ENCODE measurements at places on chromosomes 16 and 17.

GRCh38 chr16:71476457-71477124 is 12.5 kb downstream of the ZNF19 start:
- DNase-seq, result no peak

GRCh38 chr17:47850692-47851573 is at the start of gene SP6:
TSS of gene SP6 (minus strand) at chr17:47851163. CDS start at chr17:47848429, 2,734 bp downstream.
- DNase-seq, result peak; percentile 53

DNA sequence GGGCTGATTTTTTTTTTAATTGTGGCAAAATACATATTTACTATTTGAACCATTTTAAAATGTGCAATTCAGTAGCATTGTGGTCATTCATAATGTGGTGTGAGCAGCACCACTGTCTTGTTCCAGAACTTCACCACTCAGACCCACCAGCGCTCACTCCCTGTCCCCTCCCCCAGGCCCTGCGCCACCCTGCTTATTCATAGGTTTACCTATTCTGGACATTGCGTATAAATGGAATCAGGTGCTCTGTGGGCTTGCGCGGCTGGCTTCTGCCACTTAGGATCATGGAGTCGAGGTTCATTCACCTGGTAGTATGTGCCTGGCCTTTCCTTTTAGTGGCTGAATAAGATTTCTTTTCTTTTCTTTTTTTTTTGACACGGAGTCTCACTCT is 59.4 kb downstream of the NT5M start:
- no peak for DNase-seq

- peak; percentile 66 for DNase-seq
Measured at GRCh38 chr17:40524243-40524965, 23.0 kb upstream of the TNS4 start.

GRCh38 chr16:85031451-85031850 is 3.9 kb downstream of the KIAA0513 start:
- DNase-seq, result no peak

- no peak for DNase-seq
Measured at GRCh38 chr17:11618861-11619566, 20.7 kb downstream of the DNAH9 start.

DNA sequence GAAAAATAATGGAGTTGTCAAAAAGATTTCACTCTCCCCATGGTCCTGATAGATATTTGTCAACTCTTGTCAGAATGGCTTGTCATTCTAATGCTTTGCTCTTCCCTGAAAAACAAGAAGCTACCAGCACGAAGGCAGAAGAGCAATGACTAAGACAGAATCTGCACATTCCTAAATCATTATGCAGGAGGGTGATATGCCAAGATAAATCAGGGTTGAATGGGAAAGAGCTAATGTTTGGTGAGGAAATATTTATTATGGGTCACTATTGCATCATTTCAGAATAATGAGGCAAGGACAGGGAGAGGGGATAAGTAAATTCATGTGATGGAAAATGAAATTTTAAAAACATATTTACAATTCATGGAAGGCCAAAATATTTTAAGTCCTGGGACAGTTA is 297.5 kb upstream of the XYLT1 start:
- DNase-seq, result peak; percentile 70

DNA sequence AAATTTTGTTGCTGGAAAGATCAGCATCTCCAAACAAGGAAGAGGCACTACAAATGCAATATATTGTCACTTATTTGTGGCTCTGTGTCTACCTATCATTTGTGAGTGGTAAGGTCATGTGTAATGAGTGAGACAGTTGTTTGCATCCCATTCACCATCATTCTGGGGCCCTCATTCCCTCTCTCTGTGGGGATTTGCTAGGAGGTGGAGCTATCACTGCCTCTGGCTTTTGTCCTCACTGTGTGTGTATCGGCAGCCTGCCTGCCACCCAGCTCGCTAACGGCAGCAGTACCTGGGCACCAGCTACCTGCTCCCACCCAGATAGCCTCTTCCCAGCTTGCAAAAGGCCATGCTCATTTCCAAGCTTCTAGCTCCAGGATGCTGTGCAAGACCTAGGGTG is 379.2 kb upstream of the ZFHX3 start:
- no peak for DNase-seq

GRCh38 chr16:4290236-4290830 is 17.5 kb upstream of the TFAP4 start:
- peak; percentile 93 for DNase-seq

DNA sequence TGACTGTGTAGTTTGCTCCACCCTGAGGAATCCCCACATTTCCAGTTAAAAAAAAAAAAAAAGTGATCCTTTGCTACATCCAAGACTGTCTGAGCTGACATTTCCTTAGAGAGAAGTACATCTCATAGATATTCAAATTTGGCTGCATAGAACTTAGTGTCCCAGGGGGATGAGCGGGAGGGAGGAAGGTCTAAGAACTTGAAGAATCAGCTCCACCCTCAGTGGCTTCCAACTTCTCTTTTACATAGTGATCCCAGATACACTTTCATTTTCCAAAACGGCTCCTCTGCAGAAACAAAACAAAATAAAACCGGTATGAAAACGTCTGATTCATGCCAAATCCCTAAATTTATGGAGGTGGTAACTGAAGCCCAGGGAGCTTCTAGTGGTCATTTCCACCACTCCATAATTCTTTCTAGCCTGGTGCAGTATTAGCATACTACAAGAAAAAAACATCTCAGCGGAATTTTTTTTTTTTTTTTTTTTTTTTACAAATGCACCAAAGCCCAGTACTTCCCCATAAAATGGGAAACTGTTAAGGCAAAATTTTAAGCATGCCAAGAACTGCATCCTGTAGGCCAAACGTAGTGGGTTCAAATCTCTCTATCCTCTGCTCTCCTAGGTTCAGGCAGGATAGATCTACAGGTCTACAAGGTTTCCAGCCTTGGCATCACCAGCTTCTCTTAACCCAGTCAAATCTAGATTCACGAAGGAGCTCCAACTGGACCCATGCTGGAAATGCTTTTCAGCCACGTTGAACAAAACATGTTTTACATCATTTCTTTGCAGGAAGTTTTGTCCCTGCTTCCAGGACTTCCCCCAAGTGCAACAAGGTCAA is 29.3 kb downstream of the MAF start:
- no peak for DNase-seq

DNA sequence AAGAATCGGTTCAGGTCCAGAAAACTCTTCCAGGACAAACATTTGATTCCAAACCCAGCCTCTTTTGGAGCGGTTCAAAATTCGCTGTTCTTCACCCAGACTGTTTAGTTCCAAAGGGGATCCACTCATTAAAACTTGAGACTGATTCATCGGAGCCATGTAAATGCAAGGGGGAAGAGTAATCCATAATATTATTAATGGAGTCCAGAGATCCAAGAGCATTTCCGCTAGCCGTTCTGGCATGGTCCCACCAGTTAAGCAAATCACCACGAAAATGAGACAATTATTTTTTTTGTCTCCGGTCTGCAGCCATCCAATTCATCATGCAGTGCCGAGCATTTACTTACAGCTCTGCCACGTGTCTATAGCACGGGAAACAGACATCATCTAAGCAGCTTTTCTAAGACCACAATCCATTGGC is 15.1 kb downstream of the CDH8 start:
- no peak for DNase-seq

DNA sequence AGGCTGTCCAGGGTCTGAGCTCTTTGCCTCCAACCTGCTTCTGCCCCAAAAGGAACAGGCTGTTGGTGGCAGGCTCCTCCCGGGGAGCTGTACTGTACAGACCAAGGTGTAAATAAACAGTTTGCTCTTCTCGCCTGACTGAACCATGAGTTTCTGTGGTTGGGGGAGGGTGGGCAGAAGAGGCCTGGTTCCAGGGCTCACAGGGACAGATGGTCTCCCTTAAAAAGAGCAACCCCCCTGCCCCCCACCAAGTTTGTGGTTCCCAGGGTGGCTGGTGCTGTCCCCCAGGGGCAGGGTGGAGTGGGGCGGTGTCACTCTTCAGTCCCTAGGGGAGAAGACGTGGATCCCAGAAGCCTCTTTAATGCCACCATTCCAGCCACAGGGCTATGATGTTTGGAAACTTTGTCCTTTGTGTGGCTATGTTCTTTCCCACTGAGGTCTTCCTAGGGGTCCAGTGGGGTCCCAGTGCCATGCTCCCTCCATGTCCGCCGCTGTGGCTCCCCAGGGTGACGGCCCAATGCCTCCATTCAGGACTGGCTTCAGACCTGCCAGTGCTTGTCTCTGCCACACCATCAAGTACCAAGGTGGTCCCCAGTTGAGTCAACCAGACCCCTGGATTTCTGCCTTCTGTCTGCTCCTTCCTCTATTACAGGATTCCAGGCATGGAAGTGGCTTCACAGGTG is 146.7 kb downstream of the RAB11FIP4 start:
- DNase-seq, result no peak

DNA sequence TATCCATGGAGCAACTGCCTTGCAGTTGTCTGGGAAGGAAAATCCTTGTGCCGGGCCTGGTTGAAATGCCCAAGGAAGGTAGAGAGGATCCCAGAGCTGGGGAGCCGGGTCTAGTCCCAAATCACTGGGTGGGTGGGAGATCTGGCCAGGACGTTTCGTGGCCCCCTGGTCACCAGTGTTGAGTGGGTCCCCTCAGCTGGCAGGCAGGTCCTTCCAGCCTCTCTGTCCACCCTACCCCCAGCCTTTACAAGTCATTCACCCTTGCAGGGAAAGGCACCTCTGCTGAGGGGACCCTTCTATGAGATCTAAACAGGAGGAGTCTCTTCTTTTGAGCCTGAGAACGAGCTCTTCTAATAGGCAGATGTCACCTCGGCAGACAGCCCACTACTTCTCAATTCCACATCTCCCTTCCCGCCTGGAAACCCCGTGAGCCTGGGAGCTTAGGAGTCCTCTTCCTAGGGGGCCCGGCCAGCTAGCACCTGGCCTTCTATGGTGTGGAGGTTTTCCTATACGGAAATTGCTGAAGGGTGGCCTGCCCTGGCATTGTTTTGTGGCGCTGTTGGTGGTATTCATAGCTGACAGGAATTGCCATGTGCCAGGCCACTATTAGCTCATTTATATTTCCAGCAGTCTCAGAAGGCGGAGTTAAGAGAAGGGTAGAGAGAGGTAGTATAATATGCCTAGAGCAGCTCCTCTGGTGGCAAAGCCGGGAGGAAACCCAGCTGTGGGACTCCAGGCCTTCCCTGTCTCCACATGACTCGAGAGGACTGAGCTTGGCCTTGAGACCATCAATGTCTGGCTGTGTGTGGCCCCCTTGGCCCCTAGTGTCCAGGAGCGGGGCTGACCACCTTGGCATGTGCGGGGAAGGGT is 13.3 kb downstream of the MPRIP start:
- DNase-seq, result no peak

DNA sequence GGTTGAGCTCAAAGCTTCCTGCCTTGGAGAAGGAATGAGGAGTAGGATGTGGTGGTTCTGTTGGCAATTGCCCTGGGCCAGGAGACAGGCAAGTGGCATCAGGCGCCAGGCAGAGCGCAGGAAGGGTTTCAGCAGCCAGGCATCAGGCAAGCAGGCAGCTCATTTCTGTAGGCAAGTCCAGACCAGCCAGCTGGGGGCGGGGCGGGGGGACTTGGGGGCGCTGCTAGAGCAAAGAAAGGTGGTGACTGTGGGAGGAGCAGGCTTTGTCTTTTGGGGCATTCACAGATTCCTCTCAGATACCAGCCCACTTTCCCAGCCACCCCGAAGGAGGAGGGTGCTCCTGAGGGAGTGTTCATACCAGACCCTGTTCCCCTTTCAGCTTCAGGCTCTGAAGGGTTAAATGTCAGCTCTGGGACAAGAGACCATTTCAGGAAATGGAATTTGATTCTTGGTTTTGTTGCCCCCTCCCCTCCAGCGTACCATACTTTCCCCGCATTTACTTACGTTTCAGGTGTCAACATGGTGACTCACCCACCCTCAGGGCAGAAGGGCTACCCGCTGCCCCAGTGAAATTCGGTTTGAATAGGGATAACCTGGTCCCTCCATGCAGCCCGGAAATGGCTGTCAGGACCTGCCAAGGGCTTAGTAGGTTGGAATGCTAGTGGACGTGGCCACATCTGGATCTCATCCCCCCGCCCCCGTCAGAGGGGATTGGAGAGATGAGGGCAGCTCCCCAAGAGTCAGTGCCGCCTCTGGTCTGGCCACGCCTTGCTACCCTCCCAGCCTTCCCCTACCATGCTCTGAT is 13.2 kb downstream of the NGFR start:
- no peak for DNase-seq

DNA sequence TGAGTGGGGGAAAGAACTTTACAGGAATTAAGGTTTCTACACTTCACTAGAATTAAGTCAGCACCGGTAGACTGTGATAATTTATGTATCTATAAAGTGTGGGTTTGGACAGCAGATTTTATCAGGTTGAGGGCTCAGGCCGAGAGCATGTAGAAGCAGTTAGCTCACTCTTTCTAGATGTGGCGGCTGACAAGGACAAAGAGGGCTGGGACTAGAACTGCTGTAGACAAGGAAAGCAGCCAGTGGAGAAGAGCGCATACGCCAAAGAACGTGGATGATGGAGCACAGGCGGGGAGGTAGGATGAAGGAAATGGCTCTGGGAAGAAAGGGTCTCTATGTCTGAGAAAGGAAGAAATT is 504 bp upstream of the GOSR1 start:
- DNase-seq, result no peak

GRCh38 chr17:19242926-19243325 is 5.8 kb downstream of the EPN2 start:
- DNase-seq, result no peak

GRCh38 chr16:56113223-56113622 is 78.1 kb upstream of the GNAO1 start:
- no peak for DNase-seq

- no peak for DNase-seq
Measured at GRCh38 chr16:1911467-1912214, 6.6 kb downstream of the HS3ST6 start.

DNA sequence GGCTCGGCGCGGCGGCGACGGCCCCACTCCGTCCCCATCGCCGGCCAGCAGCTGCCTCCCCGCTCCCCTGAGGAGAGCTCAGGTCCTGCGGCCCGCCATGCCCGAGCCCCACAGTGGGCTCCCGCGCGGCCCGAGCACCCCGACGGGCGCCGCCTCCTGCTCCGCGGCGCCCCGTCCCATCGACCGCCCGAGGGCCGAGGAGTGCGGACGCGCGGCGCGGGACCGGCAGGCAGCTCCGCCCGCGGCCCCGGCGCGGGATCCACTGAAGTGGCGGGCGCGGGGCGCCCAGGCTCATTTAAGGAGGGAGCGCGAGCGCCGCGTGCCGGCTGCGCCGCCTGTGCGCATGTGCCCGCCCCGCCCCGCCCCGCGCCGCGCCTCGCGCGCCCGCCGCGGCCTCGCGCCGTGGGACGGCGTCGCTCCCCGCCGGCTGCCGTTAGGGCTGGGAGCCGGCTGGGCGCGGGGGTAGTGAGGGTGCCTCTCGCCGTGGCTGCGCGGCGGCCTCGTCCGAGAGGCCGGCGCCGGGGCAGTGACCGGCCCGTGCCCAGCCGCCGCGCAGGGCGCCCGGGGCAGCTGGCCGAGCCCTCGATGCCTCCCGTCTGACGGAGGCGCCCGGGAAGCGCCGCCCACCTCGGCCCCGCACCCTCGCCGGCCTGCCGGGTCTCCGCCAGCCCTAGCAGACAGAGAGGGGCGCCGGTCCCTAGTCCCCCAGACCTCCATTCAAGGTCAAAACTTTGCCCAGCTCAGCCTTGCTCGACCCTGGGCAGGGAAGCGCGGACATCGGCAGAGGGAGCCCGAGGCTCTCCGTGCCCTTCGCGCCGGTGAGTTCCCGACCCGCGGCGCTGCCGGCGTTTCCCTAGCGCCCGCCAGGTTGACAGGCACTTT is at the start of gene NETO2:
Gene NETO2 (minus strand): TSS at position 269 of the 882 bp plus-strand sequence. CDS start 333 bp downstream, outside the sequence.
- peak; percentile 51 for DNase-seq
